Fibroblast of villous mesenchyme (primary cell): ENCODE measurements at places on chromosomes 2 and 18. TPM values are rescaled to one million over a fixed set of nuclear protein-coding genes. Genes with fewer than 3 reads are reported as not detected.

- DNase-seq = no peak
These were observed 607.3 kb downstream of the ERBB4 start for GRCh38 chr2:211931314-211931713.

- DNase-seq = no peak
These were observed 79.6 kb downstream of the TNS1 start for GRCh38 chr2:217923007-217923686.

STPG4 gene
- 0.64 and 2.2 TPM in 2 replicates for total RNA-seq

DNA sequence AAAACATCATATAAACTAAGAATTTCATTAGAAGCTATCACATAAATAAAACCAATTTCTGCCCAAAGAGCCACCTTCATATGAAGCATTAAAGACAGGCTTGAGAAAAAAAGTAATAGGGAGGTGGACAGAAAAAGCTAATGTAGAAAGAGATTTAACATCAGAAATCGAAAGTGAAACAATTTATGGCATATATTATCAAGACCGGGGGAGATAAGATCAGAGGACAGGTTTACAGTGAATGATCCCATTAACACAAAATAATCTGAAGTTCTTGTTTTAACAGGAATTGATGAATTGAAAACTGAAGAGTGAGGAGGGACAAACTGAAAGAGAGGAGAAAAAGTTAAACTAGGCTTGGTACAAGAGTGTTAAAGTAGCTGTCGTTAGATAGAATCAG, 786.3 kb upstream of the FSHR start:
- DNase-seq = no peak

C1QL2 gene
- total RNA-seq = not detected in 2 replicates
